WERI-Rb-1 (cell line): ENCODE measurements at places on chromosomes 6 and 20.

DNA sequence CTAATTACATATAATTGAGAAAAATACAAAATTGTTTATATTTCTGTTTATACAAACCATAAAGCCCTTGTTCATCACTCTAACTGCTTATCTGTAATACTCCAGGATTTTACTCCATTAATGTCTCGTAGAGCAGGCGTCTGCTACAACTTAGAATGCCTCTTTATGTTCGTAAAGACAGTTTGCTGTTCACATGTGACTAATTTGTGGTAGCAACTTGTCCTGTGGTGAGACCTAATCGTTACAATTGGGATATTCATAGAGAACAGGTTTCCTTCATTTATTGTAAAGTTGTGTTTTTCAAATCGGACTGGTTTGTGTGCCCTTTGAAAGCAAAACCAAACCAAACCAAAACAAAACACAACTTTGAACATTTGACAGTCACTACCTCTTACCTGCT lies 149.7 kb downstream of the ASCC3 start:
- DNase-seq, result no peak

- DNase-seq, result no peak
These were observed 36.1 kb upstream of the FBXO30 start for GRCh38 chr6:145850671-145851070.

GRCh38 chr6:106927531-106928398 lies 46.8 kb downstream of the CD24 start:
- DNase-seq, result no peak

DNA sequence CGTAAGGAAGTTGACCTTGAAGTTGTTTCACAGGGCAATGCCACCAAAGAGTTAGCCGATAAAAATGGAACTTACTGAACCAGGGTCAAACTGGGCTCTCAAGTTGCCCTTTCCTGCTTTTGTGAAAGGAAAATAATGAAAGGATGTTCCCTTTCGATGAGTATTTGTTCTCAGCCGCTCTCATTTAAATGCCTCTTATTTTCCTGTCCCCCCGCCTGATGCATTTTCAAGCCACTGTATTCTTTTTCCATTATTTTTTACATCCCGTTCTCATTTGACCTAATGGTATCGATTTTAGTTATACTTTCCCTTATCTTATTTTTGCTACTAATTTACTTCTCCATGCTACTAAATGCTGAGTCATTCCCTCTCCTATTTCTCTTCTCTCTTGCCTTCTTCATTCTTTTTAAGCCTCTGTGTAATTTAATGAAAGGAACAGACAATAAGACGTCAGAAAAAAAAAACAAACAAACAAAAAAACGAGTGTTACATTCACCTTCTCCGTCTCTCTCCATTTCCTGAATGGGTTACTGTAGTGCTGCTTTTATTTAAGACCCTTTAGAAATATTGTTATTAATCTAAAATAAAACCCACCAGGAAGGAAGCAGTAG lies 655 bp upstream of the NDUFAF4 start:
- no peak for DNase-seq

GRCh38 chr6:96249755-96250154 lies 234.0 kb downstream of the FUT9 start:
- no peak for DNase-seq

GRCh38 chr6:31908791-31909190 lies 6.9 kb upstream of the ZBTB12 start:
- DNase-seq, result no peak

- DNase-seq, result peak; percentile 57
These were observed 498.6 kb downstream of the BTBD3 start for GRCh38 chr20:12416281-12416680.

GRCh38 chr6:135950669-135951068 lies 99.2 kb downstream of the PDE7B start:
- no peak for DNase-seq

GRCh38 chr6:36285797-36286196 lies 15.9 kb downstream of the PNPLA1 start:
- DNase-seq, result no peak

DNA sequence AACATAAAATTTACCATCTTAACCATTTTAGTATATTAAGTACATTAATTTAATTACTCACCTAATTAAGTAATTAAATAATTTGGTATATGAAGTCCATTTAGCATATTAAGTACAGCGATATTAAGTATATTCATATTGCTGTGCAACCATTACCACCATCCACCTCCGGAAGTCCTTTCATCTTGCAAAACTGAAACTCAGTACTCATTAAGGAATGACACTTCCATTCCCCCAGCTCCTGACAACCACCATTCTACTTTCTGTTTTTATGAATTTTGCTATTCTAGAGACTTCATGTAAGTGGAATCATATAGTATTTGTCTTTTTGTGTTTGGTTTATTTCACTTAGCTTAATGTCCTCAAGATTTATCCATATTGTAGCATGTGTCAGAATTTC lies 61.1 kb upstream of the GTSF1L start:
- DNase-seq, result no peak

DNA sequence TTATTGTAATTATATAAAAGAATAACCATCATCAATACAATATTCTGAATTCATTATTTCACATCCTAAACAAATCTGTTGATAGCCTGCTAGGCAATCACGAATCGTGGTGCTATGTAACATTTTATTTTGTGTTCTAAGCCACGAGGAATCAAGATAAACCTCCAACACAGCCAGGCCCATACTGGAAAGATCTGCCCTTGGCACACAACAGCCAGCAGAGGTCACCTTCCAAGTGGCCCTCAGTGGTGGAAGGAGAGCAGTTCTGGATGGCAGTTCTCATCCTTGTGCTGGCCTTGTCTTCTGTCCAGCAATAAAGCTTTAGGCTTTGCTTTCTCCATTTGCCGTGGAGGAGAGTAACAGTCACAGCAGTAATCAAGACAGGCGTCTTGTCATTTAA lies 13.2 kb downstream of the ZNF831 start:
- DNase-seq, result no peak

DNA sequence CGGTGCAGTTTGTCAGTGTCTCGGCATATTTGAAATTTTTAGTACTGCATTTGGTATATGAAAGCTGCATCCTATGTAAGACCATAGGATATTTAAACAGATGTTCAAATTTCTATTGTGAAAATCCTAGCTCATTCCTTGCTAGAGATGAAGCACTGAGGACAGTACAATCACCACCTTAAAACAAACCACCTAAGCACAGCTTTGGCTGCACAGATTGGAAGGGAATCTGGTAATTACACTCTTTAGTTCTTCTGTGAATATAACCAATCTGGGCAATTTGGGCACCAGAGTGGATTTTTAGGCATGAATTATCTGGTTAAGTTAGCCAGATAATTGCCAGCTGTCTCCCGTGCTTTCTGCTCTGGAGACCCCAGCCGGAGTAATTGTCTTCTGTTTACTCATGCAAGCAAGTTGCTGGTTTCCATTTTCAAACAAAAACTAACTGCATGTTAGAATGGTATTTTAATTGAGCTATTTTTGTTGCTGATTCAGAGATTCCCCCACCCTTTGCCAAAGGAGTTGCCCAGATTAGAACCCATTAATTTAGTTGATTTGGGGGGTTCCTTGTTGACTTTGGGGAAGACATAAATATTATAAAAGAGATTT lies 36.9 kb downstream of the E2F3 start:
- DNase-seq, result no peak

DNA sequence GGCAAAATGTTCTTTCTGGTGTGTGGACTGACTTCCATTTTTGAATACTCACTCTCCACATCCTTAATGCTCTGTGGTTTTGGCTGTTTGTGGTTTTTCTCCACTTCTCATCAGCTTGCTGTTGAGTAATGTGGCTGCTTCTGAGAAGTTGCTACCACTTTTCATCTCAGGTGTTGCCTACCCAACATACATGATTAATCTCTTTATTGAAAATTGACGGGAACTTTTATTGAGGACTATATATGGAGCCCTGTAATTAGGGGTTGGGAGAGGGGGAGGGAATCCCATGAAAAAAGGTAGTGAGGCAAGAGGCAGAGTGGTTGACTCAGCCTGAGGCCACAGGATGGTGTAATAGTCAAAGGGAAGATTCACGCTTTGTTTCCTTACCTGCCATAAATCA lies 17.6 kb downstream of the IL22RA2 start:
- DNase-seq, result no peak
